Stimulated activated CD4-positive, alpha-beta T cell treated with anti-CD3 and anti-CD28 coated beads, TNF-alpha, amount 100 ng/mL, for 4 hours (primary cell): ENCODE measurements at places on chromosomes 16 and 17.

DNA sequence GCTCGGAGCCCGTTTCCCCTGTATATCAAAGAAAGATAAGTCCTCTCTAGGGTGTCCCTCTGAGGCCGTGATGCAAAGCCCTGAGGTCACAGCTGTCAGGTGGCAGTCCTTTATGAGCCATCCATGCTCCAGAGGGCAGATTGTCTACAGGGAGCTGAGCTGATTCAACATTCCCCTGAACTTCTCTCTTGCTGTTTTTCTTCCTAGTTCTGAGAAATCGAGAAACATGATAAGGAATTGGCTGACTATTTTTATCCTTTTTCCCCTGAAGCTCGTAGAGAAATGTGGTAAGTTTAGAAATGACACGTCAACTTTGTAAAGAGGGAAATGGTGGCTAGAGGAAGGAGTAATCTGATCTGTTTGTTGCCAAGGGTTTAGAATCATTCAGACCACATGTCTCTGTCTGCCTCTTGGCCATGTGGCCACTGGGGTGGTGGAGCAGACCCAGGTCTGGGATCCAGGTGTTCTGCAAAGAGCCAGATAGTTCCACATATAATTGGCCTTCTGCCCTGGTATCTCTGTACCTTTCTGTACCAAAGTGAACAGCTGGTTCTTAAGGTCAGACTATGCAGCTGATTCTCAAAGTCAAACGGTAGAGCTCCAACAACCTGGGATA is 3.5 kb downstream of the CTNS start:
- no peak for DNase-seq

DNA sequence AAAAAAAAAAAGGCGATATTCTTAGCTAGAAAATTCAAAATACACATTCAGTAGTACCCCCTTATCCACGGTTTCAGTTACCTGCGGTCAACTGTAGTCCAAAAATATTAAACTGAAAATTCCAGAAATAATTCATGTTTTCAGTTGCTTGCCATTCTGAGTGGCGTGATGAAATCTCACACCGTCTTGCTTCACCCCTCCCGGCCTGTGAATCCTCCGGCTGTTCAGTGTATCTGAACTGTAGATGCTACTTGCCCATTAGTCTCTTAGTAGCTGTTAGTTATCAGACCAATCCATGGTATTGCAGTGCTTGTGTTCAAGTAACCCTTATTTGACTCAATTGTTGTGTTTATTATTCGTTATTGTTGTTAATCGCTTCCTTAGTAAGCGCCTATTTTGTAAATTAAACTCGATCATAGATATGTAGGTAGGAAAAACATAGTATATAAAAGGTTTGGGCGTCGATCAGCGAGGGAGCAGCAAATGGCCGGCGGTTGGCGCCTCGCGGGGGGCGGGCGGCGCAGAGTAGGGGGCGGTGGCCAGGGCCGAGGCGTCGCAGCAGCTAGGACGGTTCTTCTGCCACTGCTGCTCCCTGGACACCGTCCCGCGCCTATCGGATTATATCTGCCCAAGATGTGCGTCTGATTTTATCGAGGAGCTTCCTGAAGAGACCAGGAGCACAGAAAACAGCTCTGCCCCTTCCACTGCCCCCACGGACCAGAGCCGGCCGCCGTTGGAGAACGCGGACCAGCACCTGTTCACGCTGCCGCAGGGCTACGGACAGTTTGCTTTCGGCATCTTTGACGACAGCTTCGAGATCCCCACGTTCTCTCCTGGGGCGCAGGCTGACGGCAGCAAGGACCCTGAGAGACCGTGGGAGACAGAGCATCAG is 39.8 kb upstream of the AKAP1 start:
- no peak for DNase-seq

DNA sequence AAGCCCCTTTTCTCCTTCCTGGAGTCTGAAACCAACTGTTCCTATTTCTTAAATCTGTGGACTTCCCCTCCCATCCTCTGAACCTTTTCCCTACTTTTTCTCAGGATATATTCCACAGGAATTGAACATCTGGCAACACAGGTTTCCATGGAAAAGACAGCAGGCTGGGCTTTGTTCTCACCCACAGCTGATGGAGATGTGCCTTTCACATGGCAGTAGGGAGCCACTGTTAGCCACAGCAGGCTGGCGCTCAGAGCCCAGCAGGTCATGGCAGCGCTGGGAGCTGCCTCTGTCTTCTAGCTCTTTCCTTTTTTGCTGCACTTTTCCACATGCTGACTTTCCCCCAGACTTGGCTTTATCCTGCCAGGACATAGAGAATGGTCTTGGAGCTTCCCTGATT is 116.4 kb upstream of the NLRP1 start:
- no peak for DNase-seq

DNA sequence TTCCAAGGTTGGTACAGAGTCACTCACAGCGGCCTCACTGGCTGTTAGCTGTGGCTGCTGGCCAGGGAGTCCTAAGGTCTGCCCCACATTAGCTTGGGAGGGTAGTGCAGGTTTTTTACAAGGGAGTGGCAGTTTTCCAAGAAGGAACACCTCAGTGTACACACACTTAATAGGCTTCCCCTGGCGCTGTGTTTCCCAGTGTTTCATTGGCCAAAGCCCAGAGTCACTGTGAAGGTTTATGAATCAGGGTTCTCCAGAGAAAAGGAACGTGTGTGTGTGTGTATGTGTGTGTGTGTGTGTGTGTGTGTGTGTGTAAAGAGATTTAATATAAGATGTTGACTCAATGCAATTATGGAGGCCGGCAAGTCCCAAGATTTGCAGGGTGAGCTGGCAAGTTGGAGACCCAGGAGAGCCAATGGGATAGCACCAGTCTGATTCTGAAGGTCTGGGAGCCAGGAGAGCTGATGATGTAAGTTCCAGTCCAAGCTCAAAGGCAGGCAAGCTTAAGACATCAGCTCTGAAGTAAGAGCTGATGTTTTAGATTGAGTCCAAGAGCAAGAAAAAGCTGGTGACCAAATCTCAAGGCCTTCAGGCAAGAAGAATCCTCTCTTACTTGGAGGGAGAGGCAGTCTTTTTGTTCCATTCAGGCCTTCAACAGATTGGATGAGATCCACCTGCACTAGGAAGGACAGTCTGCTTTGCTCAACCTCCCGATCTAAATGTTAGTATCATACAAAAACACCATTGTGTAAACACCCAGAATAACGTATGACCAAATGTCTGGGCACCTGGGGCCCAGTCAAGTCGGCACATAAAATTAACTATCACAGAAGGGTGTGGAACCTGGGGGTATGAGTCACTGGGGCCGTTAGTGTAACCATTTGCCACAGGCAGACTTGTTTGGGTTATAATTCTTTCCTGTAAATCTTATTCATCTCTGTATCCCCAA is 206.8 kb downstream of the PRKCA start:
- DNase-seq, result peak; percentile 15

DNA sequence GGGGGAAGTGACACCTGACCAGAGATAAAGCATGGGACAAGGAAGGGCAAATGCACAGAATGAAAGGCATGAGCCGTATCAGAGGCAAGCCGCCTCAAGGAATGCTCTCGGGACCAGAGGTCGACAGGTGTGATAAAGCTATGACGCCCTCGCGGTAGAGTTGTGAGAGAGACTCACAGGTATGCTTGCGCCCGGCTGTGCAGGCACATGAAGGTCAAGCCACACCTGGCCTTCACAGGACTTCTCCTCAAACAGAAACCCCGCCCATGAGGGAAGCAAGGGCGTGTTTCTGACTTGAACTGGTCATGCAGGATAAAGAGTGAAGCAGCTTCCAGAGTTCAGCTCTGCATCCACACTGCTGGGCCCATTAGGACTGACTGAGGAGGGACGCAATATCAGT is 7.8 kb downstream of the NCBP3 start:
- no peak for DNase-seq

DNA sequence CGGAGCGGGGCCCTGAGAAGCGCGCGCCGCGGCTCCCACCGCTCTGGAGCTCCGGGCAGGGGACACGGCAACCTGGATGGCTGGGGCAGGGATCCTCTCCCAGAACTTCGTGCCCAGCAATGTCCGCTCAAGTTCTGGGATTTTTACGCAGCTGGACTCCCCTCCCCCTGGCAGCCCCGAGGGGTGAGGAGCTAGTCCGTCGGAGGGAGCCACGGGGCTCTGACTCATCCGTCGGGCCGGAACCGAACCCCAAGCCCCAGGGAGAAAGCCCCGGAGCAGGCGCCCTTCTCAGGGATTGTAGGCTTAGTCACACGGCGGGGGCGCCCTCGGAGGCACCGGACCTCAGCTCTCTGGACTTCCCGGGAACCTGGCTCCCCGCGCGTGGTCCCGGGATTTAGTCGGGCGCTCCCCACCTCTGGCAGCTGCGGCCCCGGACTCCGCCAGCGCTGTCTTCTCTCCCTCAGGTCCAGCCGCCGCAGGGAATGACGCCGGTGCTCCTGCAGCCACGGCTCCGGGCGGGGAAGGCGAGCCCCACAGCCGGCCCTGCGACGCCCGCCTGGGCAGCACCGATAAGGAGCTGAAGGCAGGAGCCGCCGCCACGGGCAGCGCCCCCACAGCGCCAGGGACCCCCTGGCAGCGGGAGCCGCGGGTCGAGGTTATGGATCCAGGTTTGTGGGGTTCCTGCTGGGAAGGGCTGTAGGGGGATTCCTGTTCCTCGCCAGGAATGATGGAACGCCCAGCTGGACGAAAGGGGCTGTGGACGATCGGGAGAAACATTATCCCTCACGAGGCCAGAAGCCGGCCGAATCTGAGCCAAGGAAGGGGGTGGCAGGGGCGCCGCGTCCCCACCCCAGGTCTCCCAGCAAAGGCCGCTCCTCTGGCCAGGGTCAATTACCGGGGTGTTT is 830 bp downstream of the SPHK1 start:
- DNase-seq, result peak; percentile 20

DNA sequence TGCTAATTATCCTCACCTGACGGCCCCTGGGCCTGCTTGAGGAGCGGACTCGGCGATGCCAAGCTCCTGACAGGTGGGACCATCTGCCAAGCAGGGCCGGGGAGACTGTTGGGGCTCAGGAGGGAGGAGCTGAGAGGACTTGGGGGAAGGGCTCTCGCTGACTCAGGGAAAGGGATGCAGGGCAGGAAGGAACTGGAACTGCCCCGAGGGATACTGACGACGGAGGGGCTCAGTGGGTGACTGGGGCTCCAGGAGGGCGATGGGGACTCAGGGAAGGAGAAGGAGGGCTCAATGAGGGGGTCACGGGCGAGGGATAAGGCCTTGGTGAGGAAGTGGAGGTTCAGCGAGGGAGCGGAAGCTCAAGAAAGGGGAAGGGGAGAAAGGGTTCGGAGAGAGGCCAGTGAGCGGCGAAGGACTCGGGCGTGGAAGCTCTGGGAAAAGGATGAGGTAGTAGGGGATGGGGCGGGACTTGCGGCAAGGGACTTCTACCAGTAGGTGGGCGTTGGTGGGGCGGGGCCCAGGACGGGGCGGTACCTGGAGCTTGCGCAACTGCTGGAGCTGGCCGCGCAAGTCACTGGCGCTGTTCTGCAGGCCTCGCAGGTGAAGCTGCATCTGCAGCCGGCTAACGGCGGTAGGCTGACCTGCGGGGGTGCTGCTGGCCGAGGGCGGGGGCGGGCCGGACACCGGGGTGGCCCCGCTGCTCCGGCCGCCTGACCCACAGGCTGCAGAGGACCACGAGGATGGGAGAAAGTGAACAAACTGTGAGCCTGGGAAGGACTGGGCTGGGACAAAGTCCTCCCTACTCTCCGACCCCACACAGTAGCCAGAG is 46.5 kb downstream of the SRCIN1 start:
- DNase-seq, result peak; percentile 87

- no peak for DNase-seq
Measured at GRCh38 chr17:55157165-55157564, 107.6 kb upstream of the HLF start.

DNA sequence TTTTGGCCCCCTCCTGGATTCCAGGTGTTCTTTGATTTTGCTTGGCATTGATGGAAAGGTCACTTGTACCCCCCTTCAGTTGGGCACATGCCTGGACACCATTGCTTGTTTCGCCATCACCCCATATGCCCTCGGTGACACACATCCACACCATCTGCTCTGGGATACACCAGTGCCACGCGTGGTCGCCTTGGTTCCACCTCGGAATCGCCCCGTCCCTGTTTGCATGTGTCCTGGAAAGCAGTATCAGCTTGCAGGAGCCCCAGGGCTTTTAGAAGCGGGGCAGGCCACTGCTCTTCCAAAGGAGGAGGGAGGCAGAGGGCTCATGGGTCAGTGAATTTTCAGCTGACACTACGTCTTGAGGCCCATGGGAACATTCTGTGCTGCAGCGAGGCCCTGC is 607.9 kb downstream of the KCNJ18 start:
- DNase-seq, result no peak

- peak; percentile 60 for DNase-seq
Measured at GRCh38 chr16:3152277-3152990, 17.6 kb downstream of the ZNF213 start.

- no peak for DNase-seq
Measured at GRCh38 chr16:15482068-15482747, 47.8 kb downstream of the BMERB1 start.

- no peak for DNase-seq
Measured at GRCh38 chr16:51648526-51648925, 497.5 kb upstream of the SALL1 start.

DNA sequence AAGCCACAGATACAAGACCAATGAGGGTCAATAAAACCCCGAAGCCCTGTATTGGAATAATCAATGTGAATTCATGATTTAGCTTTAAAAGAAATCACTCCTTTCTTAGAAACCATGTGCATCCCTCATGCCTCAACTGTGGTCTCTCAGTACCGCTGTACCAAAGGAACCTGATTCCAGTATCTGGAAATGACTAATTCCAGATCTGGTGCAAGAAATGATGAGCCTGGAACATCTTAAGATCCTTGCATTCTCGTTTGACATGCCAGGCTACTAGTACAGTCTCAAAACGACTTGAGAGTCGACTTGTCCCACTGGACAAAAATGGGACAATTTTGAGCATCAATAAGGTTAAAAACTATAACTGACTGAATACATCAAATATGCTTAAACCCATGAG is 21.2 kb downstream of the USP31 start:
- no peak for DNase-seq

- DNase-seq, result no peak
Measured at GRCh38 chr16:819336-820043, 19.0 kb upstream of the GNG13 start.

- DNase-seq, result no peak
Measured at GRCh38 chr17:20103454-20104446, 94.6 kb downstream of the SPECC1 start.

GRCh38 chr17:73984941-73985340 is 218.5 kb upstream of the RPL38 start:
- no peak for DNase-seq

DNA sequence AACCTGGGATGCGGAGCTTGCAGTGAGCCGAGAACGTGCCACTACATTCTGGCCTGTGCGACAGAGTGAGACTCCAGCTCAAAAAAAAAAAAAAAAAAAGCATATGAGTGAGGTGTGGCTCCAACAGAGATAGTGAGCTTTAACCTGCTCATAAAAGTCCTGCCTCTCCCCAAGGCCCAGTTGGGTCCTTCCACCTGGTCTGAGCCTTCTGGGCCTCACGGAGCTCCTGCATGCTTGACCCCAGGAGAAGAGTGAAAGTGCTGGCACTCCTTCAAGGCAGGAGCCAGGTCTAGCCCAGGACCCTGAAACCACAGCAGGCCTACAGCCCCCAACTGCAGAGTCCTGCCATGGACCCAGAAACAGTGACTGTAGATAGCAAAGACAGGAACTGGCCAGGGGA is 17.7 kb downstream of the HSD11B2 start:
- DNase-seq, result no peak

- DNase-seq, result no peak
Measured at GRCh38 chr17:35795007-35795870, at the start of gene MMP28. Gene MMP28, minus strand, starts transcription at chr17:35795641. Its CDS starts 264 bp downstream, at chr17:35795377.
